ENCODE measurements at places on chromosomes 11 and 22. TPM values are rescaled to one million over a fixed set of nuclear protein-coding genes. Genes with fewer than 3 reads are reported as not detected.

SELENOO gene
- 1.9 TPM for polyA plus RNA-seq

CRYBA4 gene
- polyA plus RNA-seq, result not detected

MS4A13 gene
- not detected for polyA plus RNA-seq

PAAF1 gene
- 25.1 TPM for polyA plus RNA-seq

GAB4 gene
- not detected for polyA plus RNA-seq

MS4A1 gene
- 0.40 TPM for polyA plus RNA-seq

- DNase-seq, result no peak
These were observed 294.4 kb downstream of the DDX10 start for GRCh38 chr11:108959105-108959761.

DNA sequence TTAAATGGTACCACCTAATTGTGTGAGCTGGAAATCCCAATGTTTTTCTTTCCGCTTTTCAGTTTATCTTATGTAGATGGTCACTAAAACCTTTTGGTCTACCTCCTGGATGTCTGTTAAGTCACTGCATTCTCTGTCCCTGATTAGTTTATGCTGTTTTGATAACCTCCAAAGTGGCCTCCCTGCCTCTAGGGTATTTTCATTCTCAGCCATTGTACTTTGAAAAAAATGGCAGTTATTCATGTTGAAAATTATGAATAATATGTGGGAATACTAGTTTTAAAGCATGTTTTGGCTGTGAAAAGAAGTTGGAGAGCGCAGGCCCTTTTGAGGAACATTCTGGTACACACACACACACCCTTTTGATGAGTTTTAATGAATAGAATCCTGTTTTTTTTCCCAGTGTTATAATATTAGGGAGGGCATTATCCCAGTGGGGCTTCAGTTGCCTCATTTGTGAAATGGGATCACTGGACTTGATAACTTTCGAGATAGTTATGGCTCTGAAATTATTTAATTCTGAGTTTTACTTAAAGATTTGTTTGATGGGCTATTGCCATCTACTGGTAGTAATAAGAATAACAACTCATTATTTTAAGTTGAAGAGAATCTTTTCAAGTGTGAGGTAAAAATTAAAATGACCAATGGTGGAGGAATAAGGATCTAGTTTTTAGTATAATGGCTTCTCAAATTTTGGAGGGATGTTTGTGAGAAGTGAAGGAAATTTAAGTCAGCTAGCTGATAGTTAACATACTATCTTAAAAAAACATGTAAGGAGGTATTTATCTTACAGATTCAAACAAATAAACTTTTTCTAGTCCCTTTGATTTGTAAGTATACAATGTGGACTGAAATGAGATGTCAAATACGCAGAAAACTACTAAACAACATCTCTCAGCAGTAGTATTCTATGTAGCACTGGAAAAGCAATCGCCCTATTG is 3.9 kb downstream of the FDX1 start:
- DNase-seq, result no peak

- DNase-seq, result no peak
These were observed 7.6 kb upstream of the SLC39A13 start for GRCh38 chr11:47400768-47401279.

DNA sequence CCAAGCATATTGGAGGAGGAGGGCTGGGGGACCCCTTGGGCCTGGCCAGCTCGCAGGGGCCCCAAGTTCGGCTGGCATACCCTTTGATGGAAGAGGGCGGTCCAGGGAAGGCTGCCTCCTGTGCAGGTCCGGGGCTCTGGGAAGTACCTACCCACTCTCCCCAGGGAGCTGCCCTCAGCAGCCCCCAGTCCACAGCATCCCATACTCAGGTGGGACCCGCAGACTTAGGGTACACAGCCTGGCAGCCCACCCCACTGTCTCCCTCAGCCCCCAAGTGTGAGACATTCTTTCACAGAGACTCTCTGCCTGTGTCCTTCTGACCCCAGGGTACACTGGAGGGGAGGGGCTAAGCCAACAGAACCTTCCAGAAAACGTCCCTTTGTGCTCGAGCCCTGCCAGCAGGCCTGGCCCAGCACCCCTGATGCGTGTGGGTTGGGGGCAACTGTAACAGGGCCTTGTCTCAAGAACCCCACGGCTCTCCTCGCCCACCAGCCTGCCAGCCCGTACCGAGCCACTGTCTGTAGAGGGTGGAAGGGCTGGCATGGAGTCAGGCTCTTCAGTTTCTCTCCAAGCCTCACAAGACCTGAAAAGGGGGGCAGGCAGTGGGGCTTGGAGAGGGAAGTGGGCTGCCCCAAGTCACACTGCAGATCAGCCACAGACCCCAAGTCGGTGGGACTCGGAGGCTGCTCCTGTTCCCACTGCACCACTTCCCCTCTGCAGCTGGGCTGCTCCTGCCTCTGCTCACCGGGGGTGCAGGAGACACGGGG is 7.0 kb upstream of the TNFRSF13C start:
- DNase-seq, result no peak

DNA sequence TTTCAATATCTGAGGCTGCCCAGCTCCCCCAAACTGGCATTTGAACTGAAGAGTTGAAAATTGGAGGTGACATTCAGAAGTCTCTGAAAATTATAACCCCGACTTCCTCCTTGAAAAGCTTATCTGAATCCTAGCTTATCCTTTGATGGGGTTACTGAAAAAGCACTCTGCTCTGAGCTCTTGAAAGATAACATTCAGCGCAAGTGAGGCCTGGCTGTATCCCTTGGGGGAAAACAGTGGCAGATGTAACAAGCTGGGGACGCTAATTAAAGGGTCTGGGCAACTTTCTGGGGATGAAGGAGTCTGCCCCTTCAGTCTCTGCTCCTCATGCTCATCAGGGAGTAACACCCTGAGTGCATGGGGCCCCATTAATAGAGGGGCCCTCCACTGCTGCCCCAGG is 402.0 kb upstream of the CADM1 start:
- no peak for DNase-seq

DNA sequence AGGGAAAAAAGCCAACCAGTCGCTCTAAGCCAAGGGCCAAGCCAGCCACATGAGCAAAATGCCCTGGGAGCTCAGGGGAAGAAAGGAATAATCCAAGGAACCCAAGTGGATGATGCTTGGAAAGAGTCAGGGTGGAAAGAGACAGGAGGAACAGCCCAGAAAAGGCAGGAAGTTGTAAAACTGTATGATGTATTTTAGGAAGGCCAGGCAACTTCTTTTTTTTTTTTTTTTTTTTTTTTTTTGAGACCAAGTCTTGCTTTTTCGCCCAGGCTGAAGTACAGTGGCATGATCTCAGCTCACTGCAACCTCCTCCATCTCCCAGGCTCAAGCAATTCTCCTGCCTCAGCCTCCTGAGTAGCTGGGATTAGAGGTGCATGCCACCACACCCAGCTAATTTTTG is 1.6 kb downstream of the LGALS12 start:
- no peak for DNase-seq

DNA sequence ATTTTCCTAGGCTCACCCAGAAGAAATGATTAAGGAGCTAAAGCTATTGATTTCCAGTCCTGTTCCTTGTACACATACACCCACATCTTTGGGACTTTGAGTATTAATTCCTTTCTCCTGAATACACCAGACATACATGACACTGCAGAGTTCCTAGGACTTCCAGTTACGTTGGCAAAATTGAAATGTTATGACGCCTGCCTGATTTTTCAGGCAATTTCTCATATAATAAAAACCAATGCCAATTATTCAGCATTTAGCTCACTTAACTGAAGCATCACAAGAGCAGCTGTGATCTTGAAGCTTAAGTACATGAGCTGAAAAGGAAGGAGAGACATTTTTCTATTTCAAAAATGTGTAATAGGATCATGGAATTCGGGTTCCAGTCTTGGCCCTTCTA is 4.5 kb downstream of the CLMP start:
- DNase-seq, result no peak

DNA sequence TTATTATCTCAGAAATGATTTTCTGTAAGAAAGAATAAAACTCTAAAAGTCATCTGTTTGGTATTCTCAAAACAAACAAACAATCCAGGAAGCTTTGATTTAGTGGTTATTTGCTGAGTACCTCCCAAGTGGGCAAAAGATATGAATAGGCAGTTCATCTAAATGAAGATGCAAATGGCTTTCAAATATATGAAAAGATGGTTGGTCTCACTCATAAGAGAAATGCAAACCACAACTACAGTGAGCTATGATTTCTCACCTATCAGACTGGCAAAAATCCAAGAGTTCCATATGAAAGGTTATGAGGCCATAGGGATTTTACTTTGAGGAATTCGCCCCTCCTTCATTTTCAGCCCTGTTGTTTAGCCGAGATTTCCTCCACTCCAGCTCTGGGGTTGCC is 11.3 kb upstream of the P2RY2 start:
- no peak for DNase-seq

DNA sequence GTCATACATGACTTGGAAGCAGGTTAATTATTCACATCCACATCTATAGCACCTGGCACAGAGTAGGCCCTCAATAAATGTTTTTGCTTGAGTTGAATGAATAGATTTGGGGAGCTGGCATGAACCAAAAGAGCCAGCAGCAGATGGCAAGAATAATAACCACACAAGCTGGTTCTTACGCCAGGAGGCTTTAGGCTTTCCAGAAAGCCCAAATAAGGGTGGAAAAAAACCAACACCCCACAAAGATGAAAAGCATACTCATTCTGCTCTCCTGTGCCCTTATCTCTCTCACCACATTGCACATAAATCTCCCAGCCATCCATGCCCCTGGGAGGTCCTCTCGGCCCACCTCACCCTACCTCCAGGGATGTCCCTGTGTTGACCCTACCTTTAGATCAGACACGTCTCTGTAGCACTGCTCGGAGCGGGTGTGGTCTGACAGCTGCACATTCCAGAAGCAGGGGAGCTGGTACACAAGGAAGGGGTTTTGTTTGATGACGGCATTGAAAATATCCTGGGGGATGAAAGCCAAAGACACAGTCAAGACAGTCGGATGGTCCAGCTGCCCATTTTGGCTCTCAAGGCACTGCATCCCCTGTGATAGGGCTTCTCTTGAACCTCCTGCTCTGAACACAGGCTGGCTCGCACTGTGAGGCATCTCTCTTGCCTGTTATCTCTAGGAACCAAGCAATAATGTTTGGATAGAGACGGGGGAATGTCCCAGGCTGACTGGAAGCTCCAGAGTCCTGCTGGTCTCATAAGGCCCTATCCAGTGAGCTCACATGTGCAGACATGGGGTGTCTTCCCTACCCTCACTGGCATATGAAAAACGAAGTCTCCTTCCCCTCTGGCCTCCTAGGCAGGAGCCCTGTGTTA is 323.6 kb upstream of the SYN3 start:
- no peak for DNase-seq

DNA sequence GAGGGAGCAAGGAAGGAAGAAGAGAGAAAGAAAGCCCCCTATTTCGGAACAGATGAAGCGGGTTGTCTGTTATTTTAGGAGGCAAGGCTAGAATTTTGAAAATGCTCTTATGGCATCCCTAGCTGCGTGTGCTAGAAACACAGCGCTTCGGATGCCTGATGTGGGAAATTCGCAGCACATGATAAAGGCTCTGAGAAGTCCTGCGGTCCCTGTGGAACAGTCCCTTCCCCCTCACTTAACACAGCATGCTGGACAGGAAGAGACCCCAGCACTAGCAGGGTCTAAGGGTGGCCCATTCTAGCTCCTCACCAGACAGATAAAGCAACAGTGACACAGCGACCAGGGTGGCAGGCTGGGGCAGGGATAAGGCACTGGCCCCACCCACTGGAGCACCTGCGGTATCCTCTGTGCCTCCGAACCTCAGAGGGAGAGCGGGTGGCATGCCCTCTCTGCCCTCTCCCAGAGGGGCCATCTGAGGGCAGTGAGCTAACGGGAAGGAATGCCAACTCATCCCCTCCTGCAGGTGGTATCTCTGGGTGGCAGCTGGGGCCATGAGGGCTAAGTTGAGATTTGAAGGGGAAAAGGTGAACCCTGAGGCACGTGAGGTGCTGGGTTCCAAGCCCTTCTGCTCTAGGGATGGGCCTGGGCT is 75.7 kb downstream of the SCUBE1 start:
- DNase-seq, result no peak

GRCh38 chr11:84681456-84681855 is 945.7 kb downstream of the DLG2 start:
- no peak for DNase-seq

GRCh38 chr11:129075757-129076156 is 116.4 kb downstream of the ARHGAP32 start:
- DNase-seq, result no peak

DNA sequence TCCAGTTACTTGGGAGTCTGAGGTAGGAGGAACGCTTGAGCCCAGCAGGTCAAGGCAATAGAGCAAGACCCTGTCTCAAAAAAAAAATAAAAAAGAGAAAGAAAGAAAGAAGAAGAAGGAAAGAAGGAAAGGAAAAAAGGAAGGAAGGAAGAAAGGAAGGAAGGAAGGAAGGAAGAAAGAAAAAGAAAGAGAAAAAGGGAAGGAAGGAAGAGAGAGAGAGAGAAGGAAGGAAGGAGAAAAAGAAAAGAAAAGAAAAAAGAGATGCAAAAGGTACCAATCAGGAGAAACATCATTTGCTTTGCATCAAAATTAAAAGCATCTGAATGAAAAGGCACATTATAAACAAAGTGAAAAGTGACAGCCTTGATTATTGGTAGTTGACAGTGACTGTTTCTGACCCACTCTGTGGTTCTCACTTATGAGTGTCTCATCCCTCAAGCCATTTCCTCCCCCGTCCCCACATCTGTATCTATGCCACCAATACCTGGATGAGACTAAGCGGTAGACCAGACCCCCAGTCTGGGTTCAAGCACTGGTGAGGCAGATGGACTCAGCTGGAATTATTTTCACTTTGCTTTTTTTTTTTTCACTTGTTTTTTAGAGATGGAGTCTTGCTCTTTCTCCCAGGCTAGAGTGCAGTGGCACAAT is 33.0 kb upstream of the XBP1 start:
- DNase-seq, result no peak

DNA sequence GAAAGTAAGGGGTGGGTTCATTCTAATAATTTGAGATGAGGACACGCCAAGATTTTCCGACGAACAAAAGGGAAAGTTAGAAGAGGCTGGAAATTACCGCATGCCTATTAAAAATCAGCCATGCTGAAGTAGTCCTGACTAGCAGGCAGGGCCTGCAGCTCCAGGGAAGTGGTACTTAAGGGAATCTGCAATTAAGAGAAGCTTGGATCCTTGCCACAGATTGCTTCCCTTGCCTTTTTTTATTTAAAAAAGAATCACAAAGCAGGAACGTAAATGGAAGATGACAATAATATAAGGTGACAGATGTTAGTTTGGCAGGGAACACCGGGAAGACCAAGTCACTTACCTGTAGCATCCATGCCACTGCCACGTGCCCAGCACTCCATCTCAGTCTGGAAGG is 359.3 kb downstream of the CADM1 start:
- DNase-seq, result no peak
